ENCODE measurements at places on chromosomes 2 and 18.

DNA sequence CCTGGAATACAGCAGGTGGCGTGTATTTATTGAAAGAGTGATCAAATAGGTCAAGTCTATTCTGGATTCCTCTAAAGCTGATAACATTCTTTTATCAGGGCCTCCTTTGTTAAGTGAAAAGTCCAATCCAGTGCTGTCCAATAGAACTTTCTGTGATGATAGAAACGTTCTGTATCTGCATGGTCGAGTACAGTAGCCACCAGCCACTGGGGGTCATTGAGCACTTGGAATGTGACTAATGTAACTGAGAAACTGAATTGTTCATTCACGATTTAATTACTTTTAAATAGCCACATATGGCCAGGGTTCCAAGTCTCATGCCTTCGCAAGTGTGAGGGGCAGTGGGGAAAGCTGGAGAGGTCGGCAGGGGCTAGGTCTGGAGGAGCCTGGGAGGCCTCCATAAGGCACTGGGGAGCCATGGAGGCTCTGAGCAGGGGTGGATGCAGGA lies 20.5 kb downstream of the SH2D6 start:
- no peak for DNase-seq

- peak; percentile 98 for DNase-seq
Measured at GRCh38 chr2:240566203-240567136, 1.8 kb upstream of the RNPEPL1 start.

GRCh38 chr2:95021023-95021416 lies 4.5 kb upstream of the MAL start:
- no peak for DNase-seq

GRCh38 chr2:64023485-64024258 lies 4.4 kb upstream of the VPS54 start:
- DNase-seq: no peak

DNA sequence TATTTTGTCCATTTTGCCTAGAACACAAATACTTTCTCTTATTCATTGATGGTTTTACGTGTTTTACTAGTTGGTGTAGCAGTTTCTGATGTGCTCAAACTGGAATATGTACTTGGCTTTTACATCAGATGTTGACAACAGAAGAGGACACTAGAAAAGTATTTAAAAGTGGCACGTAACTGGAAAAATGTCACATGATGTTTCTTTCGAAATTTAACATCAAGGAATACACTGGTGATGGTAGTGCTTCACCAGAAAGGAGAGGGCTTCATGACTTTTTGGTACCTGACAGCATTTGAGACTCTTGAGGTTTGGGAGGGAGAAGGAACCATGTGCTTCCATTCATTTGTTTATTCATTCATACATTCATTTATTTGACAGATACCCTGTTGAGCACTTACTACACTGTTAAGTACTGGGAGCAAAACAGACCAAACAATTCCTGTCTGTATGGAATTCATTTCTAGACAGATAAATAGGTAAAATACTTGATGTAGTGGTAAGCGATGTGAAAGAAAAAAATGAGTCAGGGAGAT lies 1.5 kb downstream of the GIGYF2 start:
- DNase-seq: no peak

- no peak for DNase-seq
Measured at GRCh38 chr2:190637281-190637734, 11.6 kb upstream of the NAB1 start.

GRCh38 chr2:144432921-144433320 lies 87.0 kb downstream of the ZEB2 start:
- no peak for DNase-seq

DNA sequence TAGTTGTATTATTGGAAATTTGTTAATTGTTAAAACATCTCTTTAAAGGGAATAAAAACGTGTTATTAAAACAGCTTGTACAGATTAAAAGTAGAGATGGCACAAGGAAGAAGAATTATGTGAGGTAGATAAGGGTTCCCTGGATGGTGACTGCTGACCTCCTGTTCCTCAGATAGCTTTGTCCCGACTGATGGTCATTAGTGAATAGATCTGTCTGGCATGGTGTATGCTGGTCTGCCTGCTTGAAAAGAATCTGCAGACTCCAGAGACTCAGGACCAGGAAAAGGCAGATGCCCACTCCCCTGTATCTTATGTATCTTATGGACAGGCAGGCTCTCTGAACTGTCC lies 5.6 kb upstream of the FARP2 start:
- DNase-seq: no peak

DNA sequence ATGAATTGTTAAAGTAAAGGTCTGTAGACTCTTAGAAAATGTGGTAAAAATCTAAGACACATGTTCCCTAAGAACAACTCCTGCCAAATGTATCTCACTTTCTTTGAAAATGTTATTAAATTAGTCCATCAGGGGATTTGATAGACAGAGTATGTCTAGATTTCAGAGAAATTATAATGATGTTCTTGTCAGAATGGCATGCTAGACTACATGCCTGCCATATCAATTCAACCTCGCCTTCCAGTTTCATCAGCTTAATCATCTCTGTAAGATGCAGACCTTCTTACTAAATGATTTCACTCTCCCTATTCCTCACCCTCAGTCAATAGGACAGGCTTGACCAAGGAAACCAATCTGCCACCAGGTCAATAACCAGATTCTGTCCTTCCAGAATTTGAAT lies 368.4 kb downstream of the TXNL1 start:
- no peak for DNase-seq

- no peak for DNase-seq
Measured at GRCh38 chr18:76484749-76485387, 10.2 kb downstream of the ZNF516 start.

GRCh38 chr2:239289545-239289944 lies 111.3 kb downstream of the HDAC4 start:
- peak; percentile 55 for DNase-seq

DNA sequence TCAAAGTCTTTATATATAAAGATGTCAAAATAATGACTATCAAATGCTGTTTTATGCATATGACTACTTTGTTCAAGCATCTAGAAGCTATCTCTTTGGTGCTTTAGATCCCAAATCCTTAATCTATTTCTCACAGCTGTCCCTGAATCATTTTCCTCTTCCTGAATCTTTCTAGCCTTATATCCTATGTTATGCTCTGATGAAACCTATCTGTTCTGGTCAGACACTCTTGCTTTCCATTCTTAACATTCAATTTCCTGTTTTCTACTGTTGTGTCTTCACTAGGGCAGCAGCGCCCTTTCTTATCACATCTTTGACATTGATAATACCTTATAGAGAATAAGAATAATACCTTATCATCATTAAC lies 6.3 kb upstream of the PARD3B start:
- no peak for DNase-seq

GRCh38 chr2:1940679-1941078 lies 196.4 kb upstream of the PXDN start:
- no peak for DNase-seq

DNA sequence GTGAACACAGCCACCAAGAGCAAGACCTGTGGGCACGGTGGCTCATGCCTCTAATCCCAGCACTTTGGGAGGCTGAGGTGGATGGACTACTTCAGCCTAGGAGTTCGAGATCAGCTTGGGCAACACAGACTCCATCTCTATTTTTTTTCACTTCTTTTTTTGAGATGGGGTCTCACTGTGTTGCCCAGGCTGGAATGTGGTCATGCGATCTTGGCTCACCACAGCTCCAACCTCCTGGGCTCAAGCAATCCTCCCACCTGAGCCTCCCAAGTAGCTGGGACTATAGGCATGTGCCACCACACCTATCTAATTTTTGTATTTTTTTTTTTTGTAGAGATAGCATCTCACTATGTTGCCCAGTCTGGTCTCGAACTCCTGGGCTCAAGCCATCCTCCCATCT lies 54.4 kb upstream of the SPRED2 start:
- no peak for DNase-seq

- no peak for DNase-seq
Measured at GRCh38 chr2:236749346-236749745, 179.7 kb downstream of the ACKR3 start.

GRCh38 chr2:101520246-101520645 lies 45.3 kb upstream of the RFX8 start:
- no peak for DNase-seq

DNA sequence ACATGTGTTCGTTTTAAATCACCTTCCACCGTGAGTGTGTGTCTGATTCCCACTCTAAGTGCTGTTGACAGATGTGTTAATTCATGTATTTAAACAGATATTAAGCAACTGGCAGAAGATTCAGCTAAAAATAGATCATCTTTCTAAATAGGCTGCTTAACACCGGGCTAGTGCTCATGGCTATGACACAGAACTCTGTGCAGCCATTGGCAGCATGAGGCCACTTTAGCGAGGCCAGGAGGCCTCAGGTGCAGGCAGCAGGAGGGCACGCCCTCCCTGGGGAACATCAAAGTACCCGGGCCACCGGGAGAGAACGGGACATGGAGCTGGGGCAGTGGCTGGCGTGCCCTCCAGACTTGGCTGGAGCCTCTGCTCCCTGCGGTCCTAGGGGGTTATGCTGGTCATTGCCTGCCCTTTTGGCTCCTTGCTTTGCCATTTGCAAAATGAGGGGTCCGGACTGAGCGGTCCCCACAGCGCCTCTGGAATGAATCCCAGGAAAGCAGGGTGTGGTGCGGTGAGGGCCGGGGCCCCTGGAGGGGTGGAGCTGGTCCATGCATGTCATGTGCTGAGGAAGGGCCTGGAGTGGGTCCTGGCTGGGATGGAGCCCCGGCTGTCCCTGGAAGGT lies 62.8 kb upstream of the HDAC4 start:
- peak; percentile 56 for DNase-seq

GRCh38 chr2:168635065-168635577 lies 167.3 kb upstream of the NOSTRIN start:
- no peak for DNase-seq

GRCh38 chr2:105852066-105852465 lies 107.4 kb downstream of the NCK2 start:
- no peak for DNase-seq

- DNase-seq: no peak
Measured at GRCh38 chr2:147639891-147640290, 204.9 kb upstream of the ACVR2A start.

GRCh38 chr2:152042636-152043615 lies 55.9 kb downstream of the CACNB4 start:
- no peak for DNase-seq

DNA sequence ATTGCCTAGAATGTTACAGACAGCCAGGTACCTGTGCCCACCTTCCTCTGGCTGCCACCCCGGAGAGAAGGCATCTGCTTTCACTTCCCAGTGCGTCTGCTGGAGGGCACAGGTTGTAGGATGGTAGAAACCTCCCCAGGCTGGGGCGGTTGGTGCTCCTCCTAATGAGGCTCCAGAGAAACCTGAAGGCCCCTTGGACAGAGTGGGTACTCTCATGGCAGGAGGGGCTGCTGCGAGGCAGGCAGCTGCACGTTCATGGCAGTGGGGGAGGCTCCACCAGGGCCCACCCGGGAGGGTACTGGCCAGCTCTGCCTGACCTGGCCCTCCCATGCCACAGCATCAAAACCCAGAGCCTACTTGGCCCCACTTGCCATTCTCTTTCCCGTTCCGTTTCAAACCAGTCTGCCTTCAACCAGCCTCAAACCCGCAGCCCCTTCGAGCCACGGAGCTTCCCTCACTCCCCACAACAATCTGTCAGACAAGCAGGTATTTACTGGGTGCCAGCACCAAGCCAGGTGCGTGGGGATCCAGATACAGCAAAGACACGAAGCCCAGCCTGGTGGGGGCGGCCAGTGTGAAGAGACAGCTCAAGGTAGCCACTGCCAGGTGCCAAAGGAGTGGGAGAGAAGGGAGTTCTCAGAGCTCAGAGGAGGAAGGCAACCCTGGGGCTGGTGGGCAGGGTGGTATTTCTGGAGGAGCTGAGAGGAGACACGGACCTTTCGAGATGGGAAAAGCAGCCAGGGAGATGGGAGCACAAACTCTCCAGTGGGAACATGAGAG lies 229.6 kb downstream of the LOXHD1 start:
- DNase-seq: no peak

DNA sequence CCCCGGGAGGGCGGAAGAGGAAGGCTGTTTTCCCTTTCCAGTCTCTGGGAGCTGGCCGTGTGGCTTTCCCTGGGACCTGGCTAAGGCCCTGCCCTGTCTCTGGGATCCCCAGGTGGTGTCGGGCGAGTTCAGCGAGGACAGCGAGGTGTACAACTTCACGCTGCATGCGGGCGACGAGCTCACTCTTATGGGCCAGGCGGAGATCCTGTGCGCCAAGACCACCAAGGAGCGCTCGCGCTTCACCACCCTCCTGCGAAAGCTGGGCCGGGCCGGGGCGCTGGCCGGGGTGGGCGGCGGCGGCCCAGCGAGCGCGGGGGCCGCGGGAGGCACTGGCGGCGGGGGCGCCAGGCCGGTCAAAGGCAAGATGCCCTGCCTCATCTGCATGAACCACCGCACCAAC lies 11.2 kb downstream of the GAREM2 start:
- DNase-seq: no peak

DNA sequence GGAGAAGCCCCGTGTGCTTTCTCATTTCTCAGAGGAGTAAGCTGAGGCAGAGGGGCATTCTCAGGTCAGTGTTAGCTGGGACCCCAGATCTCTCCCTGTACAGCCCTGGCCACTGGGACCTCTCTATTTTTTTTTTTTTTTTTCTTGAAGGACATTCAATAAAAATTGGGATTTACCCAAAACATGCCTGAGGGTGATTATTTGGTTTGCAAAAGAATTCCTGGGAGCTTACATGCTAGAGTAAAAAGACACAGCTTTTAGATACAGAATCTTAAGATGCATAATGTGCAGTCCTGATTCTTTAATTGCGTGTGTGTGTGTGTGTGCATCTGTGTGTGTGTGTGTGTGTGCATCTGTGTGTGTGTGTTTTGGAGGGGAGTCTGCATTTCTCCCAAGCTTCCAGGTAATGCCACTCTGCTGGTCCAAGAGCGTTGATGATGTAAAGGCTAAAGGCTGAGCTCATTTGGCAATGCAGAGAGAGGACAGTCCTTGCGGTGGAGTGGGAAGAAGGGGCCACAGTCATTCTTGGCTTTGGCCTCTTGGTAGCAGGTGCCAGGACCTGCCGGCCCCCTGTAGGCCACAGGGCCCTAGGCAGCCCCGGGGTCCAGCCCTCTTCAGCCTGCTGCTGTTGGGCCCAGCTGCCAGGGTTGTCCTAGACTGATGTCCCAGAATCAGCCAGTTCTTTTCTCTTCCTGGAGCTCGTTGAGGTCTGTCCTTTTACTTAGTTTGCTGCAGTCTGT lies 74.1 kb upstream of the MCFD2 start:
- no peak for DNase-seq

GRCh38 chr2:2464094-2464493 lies 133.0 kb upstream of the MYT1L start:
- DNase-seq: no peak

DNA sequence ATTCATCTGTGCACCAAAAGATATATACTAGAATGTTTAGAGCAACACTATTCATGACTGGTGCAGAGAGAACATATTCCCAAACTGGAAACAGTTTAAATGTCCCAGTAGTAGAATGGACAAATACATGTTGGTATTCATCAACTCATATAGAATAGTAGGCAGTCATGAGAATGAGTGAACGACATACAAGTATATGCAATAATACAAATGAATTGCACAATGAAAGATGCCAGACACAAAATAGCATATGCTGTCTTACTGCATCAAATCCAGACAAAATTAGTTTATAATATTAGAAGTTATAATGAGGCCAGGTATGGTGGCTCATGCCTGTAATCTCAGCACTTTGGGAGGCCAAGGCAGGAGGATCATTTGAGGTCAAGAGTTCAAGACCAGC lies 8.3 kb upstream of the PRKAG3 start:
- DNase-seq: no peak

- DNase-seq: no peak
Measured at GRCh38 chr2:42168459-42169099, 574 bp upstream of the EML4 start.
